ENCODE measurements at places on chromosomes 6 and 20. TPM values are rescaled to one million over a fixed set of nuclear protein-coding genes. Genes with fewer than 3 reads are reported as not detected.

The CCM2L gene
- 2.5 TPM for total RNA-seq

DNA sequence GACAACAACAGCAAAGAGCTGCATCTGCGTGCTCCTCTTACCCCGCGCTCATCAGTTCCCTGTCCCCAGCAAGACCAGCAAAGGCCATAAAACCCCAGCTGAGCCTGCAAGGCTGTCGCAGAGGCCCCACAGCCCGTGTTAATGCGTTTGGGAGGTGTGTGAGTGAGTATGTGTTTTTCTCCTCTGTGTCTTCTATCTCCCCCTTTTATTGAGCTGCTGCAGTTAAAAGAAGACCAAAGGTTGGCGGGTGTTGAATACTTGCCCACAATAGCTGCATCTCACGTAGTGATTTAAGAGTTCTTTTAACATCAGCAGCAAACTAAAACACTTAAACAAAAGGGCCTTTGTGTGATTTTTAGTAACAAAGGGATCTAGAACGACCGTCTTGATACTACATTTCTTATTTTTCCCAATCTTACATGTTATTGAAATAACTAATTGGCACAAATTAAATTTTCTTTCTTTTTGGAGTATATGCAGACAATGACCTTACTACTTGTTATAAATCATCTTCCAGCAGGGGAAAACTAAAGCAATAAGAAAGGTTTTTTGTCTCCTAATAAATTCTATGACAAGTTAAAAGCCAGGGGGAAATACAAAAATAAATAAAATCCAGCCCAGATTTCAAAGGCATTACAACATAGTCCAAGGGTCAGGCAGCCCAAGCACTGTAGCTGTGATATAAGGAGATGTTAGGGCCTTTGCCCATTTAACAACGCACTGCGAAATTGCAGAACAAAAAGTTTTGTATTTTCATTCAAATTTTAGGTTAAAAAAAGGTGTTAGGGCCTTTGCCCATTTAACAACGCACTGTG, 27.2 kb upstream of the CNKSR3 start:
- no peak overlapping the region for H3K27ac ChIP-seq
- no peaks in the 10 kb centered on the region for H3K4me1 ChIP-seq
- H3K36me3 ChIP-seq = no peaks in the 10 kb centered on the region
- no peak overlapping the region for H3K4me3 ChIP-seq
- DNase-seq = no peak

GRCh38 chr20:62063315-62063980, 2.2 kb downstream of the TAF4 start:
- H3K27me3 ChIP-seq = no peaks in the 10 kb centered on the region
- peaks cover 21% of the 10 kb centered on the region for H3K4me1 ChIP-seq
- H3K27ac ChIP-seq = no peak overlapping the region
- no peak for DNase-seq
- H3K4me3 ChIP-seq = peak overlapping the region; percentile 48

- DNase-seq = no peak
- H3K27me3 ChIP-seq = no peaks in the 10 kb centered on the region
- no peaks in the 10 kb centered on the region for H3K4me1 ChIP-seq
- no peak overlapping the region for H3K27ac ChIP-seq
- H3K36me3 ChIP-seq = no peaks in the 10 kb centered on the region
- no peak overlapping the region for H3K4me3 ChIP-seq
Measured at GRCh38 chr6:50848989-50849795, 30.5 kb downstream of the TFAP2B start.

DNA sequence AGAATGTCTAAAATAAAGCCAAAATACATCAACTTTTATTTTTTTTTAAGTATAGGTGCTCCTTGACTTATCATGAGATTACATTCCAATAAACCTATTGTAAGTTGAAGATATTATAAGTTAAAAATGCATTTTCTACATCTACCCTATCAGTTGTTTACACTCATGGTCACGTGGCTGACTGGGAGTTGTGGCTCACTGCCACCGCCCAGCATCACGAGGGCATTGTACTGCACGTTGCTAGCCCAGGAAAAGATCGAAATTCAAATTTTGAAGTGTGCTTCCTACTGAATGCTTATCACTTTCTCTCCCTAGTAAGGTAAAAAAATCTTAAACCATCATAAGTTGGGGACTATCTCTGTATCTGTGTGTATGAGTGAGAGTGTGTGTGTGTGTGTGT, 126.6 kb upstream of the RIN2 start:
- no peaks in the 10 kb centered on the region for H3K36me3 ChIP-seq
- no peak overlapping the region for H3K27ac ChIP-seq
- H3K27me3 ChIP-seq = no peaks in the 10 kb centered on the region
- no peak overlapping the region for H3K4me3 ChIP-seq
- no peaks in the 10 kb centered on the region for H3K4me1 ChIP-seq

The SLC18B1 gene
- 10.3 TPM for total RNA-seq

The OPN5 gene
- total RNA-seq = not detected

DNA sequence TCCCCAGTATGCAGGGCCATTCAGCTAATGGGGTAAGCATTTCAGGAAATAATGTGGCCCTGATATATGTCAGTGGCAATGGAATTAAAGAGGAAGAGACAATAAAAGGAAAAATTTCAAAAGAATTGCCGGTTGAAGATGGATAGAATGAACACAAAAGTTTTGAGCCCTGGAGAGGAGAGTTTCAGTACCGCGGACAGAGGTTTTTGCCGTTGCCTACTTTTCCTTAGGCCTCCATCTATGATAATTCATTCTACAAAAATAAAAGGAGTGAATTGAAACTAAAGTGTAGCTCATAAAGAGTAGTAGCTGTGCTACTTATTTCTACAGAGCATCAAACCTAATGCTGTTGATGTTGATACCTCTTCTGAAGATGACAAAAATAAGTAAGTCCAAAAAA, 140.7 kb downstream of the RNASET2 start:
- no peak for DNase-seq
- no peaks in the 10 kb centered on the region for H3K36me3 ChIP-seq
- no peaks in the 10 kb centered on the region for H3K4me1 ChIP-seq

GRCh38 chr6:116170358-116171057, 44.6 kb upstream of the COL10A1 start:
- H3K4me1 ChIP-seq = no peaks in the 10 kb centered on the region
- H3K27me3 ChIP-seq = no peaks in the 10 kb centered on the region
- H3K27ac ChIP-seq = no peak overlapping the region
- DNase-seq = no peak
- H3K4me3 ChIP-seq = no peak overlapping the region

DNA sequence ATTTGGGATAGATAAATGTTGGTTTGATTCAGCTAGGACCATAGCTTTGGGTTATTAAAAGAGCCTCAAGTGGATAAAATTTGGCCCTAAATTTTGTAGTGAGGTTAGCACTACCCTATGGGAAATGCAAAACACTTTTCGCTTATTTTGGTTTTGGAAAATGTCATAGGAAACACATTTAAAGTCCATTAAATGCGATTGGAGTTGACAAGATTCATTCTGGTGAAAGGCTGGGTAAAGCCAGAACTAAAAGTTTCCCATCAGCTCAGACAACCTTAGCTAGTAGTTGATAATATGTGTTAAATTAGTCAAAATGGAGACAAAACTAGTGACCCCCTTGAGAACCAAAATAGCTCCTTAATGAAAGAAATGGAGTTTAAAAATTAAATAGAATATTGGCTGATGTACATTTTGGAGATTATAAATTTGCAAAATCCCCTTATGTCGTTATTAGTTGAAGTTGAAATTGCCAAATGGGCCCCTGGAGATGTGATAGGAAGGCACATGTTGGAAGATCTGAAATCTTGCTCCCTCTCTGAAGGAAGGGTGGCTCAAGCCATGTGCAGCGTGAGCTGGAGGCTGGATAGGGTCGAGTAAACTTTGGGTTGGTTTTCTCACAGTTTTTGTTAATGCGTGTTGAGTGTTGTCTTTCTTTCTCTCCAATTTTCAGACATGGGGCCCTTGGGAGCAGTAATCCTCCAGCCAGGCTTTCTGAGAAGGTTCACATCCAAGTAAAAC, 72.8 kb downstream of the CD83 start:
- no peak overlapping the region for H3K4me3 ChIP-seq
- no peak overlapping the region for H3K27ac ChIP-seq
- peaks cover 2% of the 10 kb centered on the region for H3K4me1 ChIP-seq
- H3K27me3 ChIP-seq = no peaks in the 10 kb centered on the region
- H3K36me3 ChIP-seq = no peaks in the 10 kb centered on the region

- no peak for DNase-seq
- H3K27ac ChIP-seq = no peak overlapping the region
- H3K4me1 ChIP-seq = no peaks in the 10 kb centered on the region
- H3K27me3 ChIP-seq = no peaks in the 10 kb centered on the region
- no peak overlapping the region for H3K4me3 ChIP-seq
Measured at GRCh38 chr6:137678451-137678850, 184.3 kb upstream of the OLIG3 start.
